ENCODE measurements at places on chromosomes 4 and X. TPM values are rescaled to one million over a fixed set of nuclear protein-coding genes. Genes with fewer than 3 reads are reported as not detected.

Gene SLC49A3
- 18.3 TPM for total RNA-seq

Gene HELT
- total RNA-seq: not detected

Gene SPATA4
- total RNA-seq: 1.3 TPM

Gene ZNF81
- 6.4 TPM for total RNA-seq

Gene TMEM150C
- total RNA-seq: 52.1 TPM

Gene SYTL4
- total RNA-seq: 29.9 TPM

Gene ANTXR2
- 229 TPM for total RNA-seq

Gene F11
- not detected for total RNA-seq

Gene ABCG2
- 2.6 TPM for total RNA-seq

- no peaks in the 10 kb centered on the region for H3K4me1 ChIP-seq
- no peak overlapping the region for H3K27ac ChIP-seq
- no peak overlapping the region for H3K4me3 ChIP-seq
Observed at GRCh38 chr4:146237092-146237491, 22.8 kb downstream of the REELD1 start.

DNA sequence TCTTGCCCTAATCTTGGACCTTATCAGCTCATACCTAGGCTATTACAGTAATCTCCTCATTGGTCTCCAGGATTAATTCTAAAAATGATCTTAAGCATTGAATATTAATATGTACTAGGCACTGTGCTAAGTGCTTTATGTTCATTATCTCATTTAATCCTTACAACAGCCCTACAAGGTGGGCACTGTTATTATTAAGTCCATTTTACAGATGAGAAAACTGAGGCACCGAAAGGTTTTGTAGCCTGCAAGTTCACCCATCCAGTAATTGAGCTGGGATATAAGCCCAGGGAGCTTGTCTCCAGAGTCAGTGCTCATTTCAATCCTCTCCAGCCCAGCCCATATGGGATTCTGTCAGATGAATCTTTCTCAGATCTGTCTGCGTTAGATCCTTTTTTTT is 20.8 kb downstream of the SLC25A43 start:
- H3K36me3 ChIP-seq: no peaks in the 10 kb centered on the region
- no peak overlapping the region for H3K4me3 ChIP-seq
- no peaks in the 10 kb centered on the region for H3K27me3 ChIP-seq
- H3K4me1 ChIP-seq: no peaks in the 10 kb centered on the region
- DNase-seq: no peak
- H3K27ac ChIP-seq: no peak overlapping the region

- no peaks in the 10 kb centered on the region for H3K36me3 ChIP-seq
- H3K4me3 ChIP-seq: no peak overlapping the region
- no peak overlapping the region for H3K27ac ChIP-seq
- no peak for DNase-seq
Observed at GRCh38 chr4:52939739-52940138, 77.6 kb downstream of the RASL11B start.

GRCh38 chr4:168208957-168209614 is 109.5 kb downstream of the DDX60 start:
- no peak for DNase-seq
- H3K27ac ChIP-seq: no peak overlapping the region
- H3K27me3 ChIP-seq: no peaks in the 10 kb centered on the region
- no peaks in the 10 kb centered on the region for H3K4me1 ChIP-seq

DNA sequence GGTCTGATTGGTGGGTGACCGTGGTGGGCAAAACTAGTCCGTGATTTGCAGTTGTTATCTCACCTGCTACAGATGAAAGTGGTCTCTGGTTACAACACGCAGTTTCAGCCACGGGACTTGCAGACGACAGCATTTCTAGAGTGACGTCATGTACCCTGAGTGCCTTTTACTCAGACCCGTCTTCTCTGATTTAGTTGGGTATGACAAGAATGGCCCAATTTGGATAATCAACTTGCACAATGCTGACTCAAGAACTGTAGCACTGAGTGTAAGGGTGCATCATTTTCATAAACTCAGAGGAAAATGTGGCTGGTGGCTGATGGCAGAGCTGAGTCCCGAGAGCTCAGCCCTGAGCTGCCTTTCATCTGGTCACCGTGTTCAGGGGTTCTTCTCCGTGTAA is 281.4 kb upstream of the FRG1 start:
- H3K27ac ChIP-seq: no peak overlapping the region
- H3K27me3 ChIP-seq: no peaks in the 10 kb centered on the region

GRCh38 chr4:9952415-9952950 is 68.8 kb downstream of the SLC2A9 start:
- H3K4me1 ChIP-seq: no peaks in the 10 kb centered on the region
- DNase-seq: no peak

- DNase-seq: no peak
- H3K4me1 ChIP-seq: no peaks in the 10 kb centered on the region
- H3K27me3 ChIP-seq: no peaks in the 10 kb centered on the region
- no peaks in the 10 kb centered on the region for H3K36me3 ChIP-seq
- no peak overlapping the region for H3K4me3 ChIP-seq
- H3K27ac ChIP-seq: no peak overlapping the region
Observed at GRCh38 chr4:87804871-87805270, 5.5 kb downstream of the IBSP start.

GRCh38 chr4:65651031-65651430 is 19.3 kb downstream of the EPHA5 start:
- H3K36me3 ChIP-seq: no peaks in the 10 kb centered on the region
- DNase-seq: no peak
- H3K4me1 ChIP-seq: no peaks in the 10 kb centered on the region
- no peak overlapping the region for H3K4me3 ChIP-seq
- H3K27ac ChIP-seq: no peak overlapping the region
- H3K27me3 ChIP-seq: no peaks in the 10 kb centered on the region

- no peaks in the 10 kb centered on the region for H3K27me3 ChIP-seq
- no peak overlapping the region for H3K27ac ChIP-seq
- peaks cover 3% of the 10 kb centered on the region for H3K36me3 ChIP-seq
- H3K4me3 ChIP-seq: no peak overlapping the region
- DNase-seq: no peak
Observed at GRCh38 chr4:25258980-25259578, 25.2 kb downstream of the PI4K2B start.

DNA sequence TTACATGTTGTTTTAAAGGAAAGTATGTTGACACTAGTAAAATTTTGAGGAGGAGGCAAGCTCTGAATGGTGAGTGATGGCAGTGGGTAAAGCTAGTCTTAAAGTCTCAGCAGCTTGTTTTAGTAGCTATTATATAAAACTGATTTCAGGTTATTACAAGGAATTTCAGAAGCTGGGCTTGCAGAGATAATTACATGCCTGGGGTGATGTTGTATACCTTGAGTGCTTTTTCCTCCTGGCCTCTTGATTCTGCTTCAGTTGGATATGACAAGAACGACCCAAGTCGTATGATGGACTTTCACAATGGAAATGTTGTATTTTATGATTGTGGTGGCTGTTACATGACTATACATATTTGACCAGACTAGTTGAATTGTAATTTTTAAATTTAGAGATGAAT is 175.5 kb upstream of the ADGRL3 start:
- no peak overlapping the region for H3K4me3 ChIP-seq
- no peaks in the 10 kb centered on the region for H3K4me1 ChIP-seq
- DNase-seq: no peak
- no peaks in the 10 kb centered on the region for H3K27me3 ChIP-seq

DNA sequence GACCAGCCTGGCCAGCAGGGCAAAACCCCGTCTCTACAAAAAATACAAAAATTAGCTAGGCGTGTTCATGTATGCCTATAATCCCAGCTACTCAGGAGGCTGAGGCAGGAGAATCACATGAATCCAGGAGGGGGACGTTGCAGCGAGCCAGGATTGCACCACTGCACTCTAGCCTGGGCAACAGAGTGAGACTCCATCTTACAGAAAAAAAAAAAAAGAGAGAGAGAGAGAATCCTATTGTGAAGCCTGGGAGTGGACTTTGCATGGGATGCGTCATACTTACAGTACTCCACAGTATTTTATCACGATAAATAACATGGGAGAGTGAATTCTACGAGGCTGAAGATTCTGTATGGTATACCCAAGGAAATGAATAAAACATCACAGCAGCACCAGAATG is 139.6 kb downstream of the AASDH start:
- DNase-seq: no peak
- no peaks in the 10 kb centered on the region for H3K4me1 ChIP-seq
- H3K27ac ChIP-seq: no peak overlapping the region

- DNase-seq: no peak
- peaks cover 44% of the 10 kb centered on the region for H3K27me3 ChIP-seq
- no peak overlapping the region for H3K27ac ChIP-seq
- no peaks in the 10 kb centered on the region for H3K36me3 ChIP-seq
- H3K4me3 ChIP-seq: no peak overlapping the region
Observed at GRCh38 chrX:45900766-45901615, 644.2 kb downstream of the ZNF674 start.

GRCh38 chr4:182453830-182454229 is 210.6 kb downstream of the TENM3 start:
- no peak for DNase-seq
- H3K4me1 ChIP-seq: no peaks in the 10 kb centered on the region
- H3K4me3 ChIP-seq: no peak overlapping the region

DNA sequence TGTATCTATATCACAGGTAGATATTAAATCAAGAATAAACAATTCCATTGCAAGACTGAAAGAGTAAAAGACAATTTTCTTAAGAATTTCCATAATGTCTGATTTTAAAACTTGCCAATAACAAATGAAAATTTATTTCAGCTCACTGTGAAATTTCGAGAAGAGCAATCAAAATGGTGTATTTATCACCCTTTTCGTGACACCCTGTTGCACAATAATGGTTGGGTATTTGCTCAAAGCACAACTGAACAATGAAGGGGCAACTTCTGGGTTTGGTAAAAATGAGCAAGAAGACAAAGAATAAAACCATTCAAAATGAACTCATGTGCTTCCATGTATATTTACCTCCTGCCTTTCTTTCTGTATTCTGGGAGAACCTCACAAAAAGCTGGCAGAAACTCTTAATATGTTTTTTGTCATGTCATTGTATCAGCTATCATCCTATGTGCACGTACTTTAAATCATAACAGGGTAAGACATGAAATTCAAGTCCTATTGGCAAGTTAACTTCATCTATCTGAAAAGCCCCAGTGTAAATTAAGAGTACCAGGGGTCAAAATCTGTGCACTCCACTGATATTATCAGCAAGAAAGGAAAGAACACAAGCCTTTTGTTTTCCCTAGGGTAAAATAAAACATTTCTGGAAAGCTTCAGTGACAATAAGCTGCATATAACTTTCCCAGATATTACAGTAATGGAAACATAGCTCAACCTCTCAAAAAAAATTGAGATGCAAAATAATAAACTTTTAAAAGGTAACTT is 126.9 kb upstream of the CBR4 start:
- H3K4me1 ChIP-seq: no peaks in the 10 kb centered on the region
- H3K4me3 ChIP-seq: no peak overlapping the region
- H3K27ac ChIP-seq: peak overlapping the region; percentile 23
- no peak for DNase-seq
- H3K27me3 ChIP-seq: no peaks in the 10 kb centered on the region

- H3K4me3 ChIP-seq: no peak overlapping the region
- H3K27me3 ChIP-seq: peaks cover 37% of the 10 kb centered on the region
- peak overlapping the region; percentile 3 for H3K27ac ChIP-seq
- no peaks in the 10 kb centered on the region for H3K4me1 ChIP-seq
- H3K36me3 ChIP-seq: no peaks in the 10 kb centered on the region
Observed at GRCh38 chrX:136171420-136171819, 24.1 kb downstream of the FHL1 start.

DNA sequence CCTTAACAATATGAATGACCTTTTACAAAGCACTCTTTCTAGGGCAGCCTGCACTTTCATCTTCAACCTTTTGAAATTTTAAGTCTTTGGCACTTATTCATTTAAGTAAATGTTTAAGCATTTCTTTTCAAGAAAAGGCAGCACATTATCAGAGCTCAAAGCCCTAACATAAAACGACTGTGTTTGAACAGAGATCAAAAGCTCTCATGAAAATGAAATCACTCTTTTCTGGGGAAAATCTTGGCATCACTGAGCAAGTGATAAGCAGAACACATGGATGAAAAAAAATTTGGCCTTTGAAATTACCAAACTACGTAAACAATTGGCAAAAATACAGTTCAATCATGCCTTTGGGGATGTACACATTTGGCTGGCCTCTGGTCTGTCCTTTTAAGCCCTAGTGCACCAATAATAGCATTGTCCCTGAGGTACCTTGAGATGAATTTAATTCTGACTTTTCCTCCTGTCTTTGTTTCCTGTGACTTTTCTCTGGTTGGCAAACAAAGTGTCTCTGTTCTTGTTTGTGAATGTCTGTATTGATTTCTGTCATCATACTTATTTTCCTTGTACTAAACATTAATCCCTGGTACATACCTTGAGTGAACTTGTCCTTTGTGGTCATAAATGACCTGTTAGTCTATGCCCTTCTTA is 12.9 kb upstream of the ODAM start:
- H3K27me3 ChIP-seq: no peaks in the 10 kb centered on the region
- H3K27ac ChIP-seq: no peak overlapping the region
- no peaks in the 10 kb centered on the region for H3K4me1 ChIP-seq
- H3K4me3 ChIP-seq: no peak overlapping the region
- DNase-seq: no peak

DNA sequence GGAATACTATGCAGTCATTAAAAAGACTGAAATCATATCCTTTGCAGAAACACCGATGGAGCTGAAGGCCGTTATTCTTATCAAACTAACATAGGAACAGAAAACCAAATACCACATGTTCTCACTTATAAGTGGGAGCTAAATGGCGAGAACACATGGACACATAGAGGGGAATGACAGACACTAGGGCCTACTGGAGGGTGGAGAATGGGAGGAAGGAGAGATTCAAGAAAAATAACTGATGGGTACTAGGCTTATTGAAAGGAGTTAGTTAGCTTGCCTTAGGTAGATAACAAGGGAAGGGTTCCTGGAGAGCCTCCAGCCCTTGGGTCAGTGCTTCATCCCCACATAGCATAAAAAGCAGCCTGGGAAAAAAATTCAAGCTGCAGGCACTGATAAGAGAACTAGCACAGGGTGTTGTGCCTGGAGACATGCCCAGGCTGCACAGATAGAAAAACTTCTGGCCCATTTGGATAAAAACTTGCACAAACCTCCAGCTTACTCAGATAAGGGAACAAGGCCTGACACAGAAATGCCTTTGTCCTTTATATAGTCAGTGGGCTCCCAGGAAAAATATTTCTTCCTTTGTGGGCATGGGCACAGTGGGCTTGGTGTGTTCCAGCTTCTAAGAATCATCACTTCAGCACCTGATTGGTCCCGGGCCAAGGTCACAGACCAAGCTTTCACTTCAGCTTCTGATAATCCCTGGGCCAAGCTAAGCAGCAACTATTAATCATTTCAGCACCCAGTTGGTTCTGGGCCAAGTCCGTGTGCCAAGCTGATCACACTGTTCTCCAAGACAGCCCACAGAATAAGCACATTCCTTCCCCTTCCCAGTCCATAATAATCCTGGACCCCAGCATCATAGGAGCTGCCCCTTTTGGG is 23.1 kb upstream of the PWWP3B start:
- H3K27ac ChIP-seq: no peak overlapping the region
- H3K27me3 ChIP-seq: peaks cover 13% of the 10 kb centered on the region
- no peaks in the 10 kb centered on the region for H3K36me3 ChIP-seq
- DNase-seq: no peak

GRCh38 chrX:30971774-30972603 is 82.9 kb upstream of the TAB3 start:
- H3K4me1 ChIP-seq: no peaks in the 10 kb centered on the region
- H3K27me3 ChIP-seq: peaks cover 18% of the 10 kb centered on the region
- H3K27ac ChIP-seq: no peak overlapping the region

All from breast epithelium (tissue), 4 donors.